ENCODE measurements at places on chromosomes 12 and 14. TPM values are rescaled to one million over a fixed set of nuclear protein-coding genes. Genes with fewer than 3 reads are reported as not detected.

DNA sequence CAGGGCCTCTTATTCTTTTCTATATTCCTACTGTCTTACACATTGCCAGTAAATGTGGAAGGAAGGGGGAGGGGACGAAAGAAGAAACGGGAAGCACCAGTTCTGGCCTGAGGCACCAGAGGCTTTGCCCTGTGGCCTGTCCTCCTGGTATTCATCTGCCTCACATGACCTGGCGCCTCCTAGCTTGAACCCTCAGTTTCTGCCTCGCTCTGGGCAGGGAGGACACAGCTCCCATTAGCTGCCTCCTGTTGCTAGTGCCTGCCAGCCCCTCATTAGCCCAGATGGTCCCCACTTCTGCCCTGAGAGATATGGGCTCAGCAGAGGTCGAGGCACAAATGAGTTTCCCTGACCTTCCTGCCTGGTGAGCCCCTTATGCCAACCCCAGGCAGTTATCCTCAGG, 3.0 kb upstream of the PLEKHG6 start:
- H3K27me3 ChIP-seq = no peaks in the 10 kb centered on the region
- peaks cover 11% of the 10 kb centered on the region for H3K4me1 ChIP-seq
- no peak overlapping the region for H3K4me3 ChIP-seq
- no peak for DNase-seq
- no peak overlapping the region for H3K27ac ChIP-seq
- no peaks in the 10 kb centered on the region for H3K36me3 ChIP-seq

DNA sequence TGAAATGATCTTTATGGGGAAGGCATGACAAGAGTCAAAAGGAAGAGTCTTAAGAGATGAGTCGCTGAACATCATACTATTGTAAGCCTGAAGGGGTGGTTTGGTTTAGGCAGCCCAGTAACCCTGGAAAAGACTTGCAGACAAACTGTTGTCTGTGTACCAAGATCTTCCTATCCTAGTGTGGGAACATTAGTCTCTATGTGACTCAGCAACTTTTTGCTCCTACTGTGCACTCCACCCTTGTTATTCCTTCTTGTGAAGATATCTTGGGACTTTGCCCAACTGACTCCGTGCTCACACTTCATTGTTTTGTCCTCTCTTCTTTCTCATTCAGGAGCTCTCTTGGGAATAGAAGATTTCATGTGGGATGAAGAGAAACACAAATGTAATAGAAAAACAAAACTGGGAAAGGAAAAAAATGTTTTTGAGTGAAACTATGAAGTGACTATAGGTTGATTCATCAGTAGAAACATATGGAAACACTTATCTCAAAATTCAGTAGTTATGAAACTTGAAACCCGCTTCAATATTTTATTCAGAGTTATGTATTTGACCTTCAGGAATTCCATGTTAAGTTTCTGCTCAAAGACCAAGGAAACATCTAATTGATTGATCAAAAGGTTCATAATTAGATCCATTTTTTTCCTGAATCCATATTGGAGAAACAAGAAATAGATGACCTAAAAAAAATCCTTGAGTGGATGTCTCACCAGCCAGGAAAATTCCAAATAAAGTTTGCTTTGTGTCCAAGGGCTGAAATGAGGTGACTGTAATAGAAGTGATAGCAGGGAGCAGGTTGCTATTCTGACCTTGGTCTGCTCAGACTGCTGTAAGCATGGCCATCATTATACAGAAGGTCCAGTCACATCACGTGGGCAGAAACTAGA, 67.2 kb downstream of the BTG1 start:
- no peaks in the 10 kb centered on the region for H3K27me3 ChIP-seq
- no peaks in the 10 kb centered on the region for H3K36me3 ChIP-seq
- no peak overlapping the region for H3K27ac ChIP-seq
- no peak for DNase-seq

DNA sequence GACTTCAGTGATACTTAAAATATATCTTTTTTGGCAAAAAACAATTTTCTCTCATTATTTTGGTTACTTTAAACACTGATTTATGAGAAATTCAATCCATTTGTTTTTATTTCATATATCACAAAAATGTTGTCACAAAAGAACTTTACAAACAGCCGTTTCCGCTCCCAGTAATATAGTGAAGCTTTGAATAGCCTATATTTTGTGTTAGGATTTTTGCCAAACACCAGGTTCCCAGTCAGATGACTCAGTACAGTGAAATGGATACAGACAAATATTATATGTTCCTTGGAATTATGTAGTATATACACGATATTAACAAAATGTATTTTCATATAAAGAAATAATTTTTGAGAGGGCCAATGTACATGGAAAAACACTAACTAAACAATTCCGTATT, 411.1 kb downstream of the CCER1 start:
- no peak overlapping the region for H3K27ac ChIP-seq
- H3K4me1 ChIP-seq = no peaks in the 10 kb centered on the region
- no peaks in the 10 kb centered on the region for H3K27me3 ChIP-seq
- no peak for DNase-seq
- no peak overlapping the region for H3K4me3 ChIP-seq
- H3K36me3 ChIP-seq = no peaks in the 10 kb centered on the region

The NFE2 gene
- 0.42 TPM for total RNA-seq

DNA sequence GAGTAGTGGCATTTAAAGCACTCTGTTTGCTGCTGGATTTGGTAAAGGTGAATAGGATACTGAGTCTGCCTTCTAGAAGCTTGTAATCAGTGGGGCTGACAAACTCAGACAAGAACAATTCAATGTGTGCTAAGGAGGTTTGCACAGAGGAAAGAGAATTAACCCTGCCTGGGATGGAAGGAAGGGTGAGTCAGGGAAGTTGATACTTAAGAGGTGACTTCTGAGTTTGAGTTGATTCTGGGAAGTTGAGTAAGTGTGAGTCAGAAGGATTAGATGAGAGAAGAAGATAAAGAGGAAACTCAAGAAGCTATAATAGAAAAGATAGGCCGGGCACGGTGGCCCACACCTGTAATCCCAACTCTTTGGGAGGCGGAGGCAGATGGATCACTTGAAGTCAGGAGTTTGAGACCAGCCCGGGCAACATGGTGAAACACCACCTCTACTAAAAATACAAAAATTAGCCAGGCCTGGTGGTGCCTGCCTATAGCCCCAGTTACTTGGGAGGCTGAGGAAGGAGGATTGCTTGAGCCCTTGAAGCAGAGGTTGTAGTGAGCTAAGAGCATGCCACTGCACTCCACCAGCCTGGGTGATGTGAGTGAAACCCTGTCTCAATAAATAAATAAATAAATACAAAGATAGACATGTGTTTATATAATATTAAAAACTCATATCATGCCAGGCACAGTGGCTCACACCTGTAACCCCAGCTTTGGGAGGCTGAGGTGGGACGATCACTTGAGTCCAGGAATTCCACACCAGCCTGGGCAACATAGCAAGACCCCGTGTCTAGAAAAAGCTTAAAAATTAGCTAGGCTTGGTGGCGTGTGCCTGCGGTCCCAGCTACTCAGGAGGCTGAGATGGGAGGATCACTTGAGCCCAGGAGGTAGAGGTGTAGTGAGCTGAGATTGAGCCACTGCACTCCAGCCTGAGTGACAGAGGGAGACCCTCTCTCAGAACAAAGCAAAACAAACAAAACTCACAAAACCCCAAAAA, 126.8 kb upstream of the CPM start:
- no peak overlapping the region for H3K27ac ChIP-seq
- no peaks in the 10 kb centered on the region for H3K36me3 ChIP-seq
- H3K27me3 ChIP-seq = no peaks in the 10 kb centered on the region
- no peak for DNase-seq
- H3K4me1 ChIP-seq = no peaks in the 10 kb centered on the region

DNA sequence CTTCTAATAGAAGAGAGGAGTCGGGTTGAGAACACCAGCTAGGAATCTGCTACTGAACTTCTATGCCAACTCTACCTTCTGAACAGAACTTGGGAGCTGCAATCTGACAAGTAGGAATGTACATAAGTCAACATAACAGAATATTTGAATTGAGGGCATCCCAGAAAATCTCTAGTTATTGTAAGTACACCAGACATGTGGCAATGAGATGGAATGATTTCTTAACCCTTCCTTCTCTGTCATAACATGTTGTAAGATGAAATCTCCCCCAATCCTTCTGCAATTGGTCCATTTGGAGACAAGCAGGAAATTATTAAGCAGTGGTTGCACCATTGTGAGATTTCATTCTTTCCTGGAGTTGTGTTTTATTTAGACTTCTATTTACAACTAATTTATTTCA, 68.7 kb upstream of the TMPO start:
- H3K27ac ChIP-seq = no peak overlapping the region
- H3K4me1 ChIP-seq = no peaks in the 10 kb centered on the region
- no peak for DNase-seq
- no peak overlapping the region for H3K4me3 ChIP-seq

GRCh38 chr12:18415227-18415626, 153.9 kb downstream of the PIK3C2G start:
- no peaks in the 10 kb centered on the region for H3K4me1 ChIP-seq
- no peaks in the 10 kb centered on the region for H3K27me3 ChIP-seq
- H3K36me3 ChIP-seq = no peaks in the 10 kb centered on the region
- H3K27ac ChIP-seq = no peak overlapping the region

The MYH6 gene
- 0.06 TPM for total RNA-seq

DNA sequence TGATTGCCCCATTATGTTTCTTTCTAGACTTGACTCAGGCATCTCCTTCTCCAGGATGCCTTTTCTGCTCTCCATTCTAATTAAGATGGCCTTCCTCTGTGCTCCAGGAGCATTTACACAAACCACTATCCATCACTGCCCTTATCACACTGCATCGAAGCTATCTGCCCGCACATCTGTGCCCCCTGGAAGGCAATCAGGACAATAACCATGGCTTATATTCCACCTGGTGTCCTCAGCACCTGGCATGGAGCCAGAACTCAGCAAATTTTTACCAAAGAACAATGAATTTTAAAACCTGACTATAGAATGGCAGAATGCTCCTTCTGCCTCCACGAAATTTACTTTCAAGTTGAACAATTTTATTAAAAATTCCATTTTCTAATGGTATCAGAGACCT, 465.8 kb downstream of the APAF1 start:
- H3K27me3 ChIP-seq = no peaks in the 10 kb centered on the region
- no peak for DNase-seq
- H3K4me1 ChIP-seq = no peaks in the 10 kb centered on the region
- no peak overlapping the region for H3K4me3 ChIP-seq
- H3K27ac ChIP-seq = no peak overlapping the region
